ENCODE measurements at places on chromosomes 2 and 18.

DNA sequence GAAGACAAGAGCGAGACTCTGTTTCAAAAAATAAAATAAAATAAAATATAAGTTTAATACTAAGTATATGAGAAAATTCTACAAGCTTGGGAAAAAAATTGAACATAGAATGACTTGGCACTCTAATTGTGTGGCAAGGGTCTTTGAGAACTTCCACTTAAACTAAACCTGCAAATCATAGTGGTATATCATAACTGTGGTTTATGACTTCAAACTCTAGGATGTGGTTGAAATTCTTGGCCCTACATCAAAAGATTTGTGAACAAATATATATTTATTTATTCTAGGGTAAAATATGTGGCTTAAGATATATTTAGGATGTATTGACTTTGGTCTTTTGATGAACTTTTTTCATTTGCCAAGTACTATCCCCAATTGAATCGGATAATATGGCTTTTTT, 3.1 kb upstream of the FAM171B start:
- DNase-seq: no peak

DNA sequence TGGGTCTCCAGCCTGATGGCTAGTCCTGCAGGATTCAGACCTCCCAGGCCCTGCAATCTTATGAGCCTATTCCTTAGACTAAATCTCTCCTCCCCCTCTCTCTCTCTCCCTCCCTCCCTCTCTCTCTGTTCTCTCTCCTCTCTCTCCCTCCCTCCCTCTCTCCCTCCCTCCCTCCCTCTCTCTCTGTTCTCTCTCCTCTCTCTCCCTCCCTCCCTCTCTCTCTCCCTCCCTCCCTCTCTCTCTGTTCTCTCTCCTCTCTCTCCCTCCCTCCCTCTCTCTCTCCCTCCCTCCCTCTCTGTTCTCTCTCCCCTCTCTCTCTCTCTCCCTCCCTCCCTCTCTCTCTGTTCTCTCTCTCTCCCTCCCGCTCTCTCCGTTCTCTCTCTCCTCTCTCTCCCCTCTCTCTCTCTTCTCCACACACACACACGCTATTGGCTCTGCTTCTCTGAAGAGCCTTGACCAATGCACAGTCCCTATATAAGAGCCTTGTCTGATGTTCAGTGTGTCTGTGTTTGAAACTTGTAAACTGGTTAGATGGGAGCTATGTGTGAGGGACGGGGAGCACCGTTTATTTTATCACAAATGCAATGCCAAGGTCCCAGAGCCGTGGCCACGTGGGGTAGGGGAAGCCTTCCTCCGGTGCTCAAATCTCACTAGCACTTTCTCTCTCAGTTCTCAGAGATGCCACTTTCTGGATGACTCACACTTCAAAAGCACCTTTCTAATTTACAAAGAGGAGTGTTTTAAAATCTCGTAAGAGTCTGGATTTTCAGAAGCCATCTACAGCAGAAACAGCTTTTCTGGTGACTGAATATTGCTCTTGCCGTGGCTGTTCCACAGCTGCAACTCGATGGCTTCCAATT, 9.4 kb upstream of the PRLH start:
- DNase-seq: no peak

GRCh38 chr2:130319536-130319935, 23.2 kb upstream of the IMP4 start:
- DNase-seq: no peak

- DNase-seq: no peak
Observed at GRCh38 chr2:207497596-207497995, 32.2 kb upstream of the CREB1 start.

DNA sequence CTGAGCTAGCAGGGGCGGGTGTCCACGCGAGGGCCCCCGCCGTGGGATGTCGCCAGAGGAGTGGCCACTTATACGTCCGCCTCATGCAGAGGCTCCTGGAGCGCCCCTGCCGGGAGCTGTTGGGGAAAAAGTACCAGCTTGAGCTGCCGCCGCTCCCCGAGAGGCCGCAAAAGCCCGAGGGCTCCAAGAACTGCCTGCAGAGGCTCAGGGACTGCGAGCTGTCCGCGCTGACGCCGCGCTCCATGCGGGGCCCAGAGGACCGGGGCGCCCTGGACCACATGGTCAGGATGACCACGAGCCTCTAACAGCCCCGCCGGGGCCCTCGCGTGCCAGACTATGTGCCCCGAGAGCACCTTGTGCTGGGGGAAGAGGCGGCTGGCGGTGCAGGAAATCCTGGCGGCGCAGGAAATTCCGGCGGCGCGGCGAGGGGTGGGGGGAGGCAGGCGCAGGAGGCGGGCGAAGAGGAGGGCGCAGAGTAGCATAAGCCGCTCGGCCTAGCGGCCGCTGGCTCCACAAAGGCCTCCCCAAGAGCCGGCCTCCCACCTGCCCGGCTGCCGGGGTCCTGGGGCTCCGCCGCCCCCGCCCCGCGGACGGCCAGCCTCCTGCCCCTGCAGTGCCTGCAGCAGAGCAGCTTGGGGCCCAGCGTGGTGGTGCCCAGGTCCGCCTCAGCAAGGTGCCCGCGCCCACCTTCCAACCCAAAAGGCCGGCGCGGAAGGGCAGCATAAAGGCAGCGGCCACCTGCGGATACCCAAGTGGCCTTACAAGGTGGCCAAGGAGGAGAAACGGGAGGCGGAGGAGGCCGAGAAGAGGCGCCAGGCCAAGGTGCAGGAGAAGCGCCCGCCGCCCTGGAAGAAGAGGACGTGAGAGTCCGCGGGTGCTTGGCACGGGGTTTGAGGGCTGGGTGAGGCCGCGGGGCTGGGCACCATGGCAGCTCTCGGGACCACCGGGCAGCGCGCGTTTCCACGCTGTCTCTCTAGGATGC, 42.1 kb upstream of the TRIM43B start:
- peak; percentile 71 for DNase-seq

DNA sequence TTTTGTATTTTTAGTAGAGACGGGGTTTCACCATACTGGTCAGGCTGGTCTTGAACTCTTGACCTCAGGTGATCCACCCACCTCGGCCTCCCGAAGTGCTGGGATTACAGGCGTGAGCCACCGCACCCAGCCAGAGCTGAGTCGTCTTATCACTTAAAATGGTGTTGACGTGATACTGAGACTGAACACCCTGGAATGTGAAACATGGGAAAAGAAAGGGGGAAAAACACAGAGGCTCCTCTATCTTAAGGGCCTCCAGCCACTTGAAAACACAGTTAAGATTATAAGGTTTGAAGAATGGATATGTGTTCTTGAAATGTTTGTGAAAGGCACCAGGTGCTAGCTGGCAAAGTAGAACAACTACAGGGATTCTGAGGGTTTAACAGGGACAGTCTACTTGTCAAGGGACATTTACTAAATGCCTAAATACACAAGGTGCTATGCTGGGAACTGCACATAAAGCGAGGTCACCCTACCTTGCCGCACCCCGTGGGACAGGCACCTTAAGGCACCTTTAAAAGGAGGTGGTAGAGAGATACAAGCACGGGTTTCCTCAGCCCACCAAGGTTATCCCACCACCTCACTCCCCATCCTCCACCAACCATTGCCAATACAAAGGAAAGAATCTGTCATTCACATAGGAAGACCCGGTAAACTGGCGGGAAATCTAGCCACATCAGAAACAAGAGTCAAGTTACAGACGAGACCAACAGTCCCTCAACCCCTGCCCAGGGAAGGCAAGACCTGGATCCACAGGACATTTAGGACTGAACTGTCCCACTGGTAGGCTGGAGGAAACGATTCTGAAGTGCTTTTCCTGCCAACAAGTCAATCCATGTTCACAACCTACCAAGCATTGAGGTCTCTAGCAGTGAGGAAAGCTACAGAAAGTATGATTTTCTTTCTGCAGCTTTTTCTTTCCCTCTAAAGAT, 43.4 kb downstream of the STK39 start:
- DNase-seq: no peak

GRCh38 chr2:33142810-33143209, 196.1 kb downstream of the LTBP1 start:
- no peak for DNase-seq

DNA sequence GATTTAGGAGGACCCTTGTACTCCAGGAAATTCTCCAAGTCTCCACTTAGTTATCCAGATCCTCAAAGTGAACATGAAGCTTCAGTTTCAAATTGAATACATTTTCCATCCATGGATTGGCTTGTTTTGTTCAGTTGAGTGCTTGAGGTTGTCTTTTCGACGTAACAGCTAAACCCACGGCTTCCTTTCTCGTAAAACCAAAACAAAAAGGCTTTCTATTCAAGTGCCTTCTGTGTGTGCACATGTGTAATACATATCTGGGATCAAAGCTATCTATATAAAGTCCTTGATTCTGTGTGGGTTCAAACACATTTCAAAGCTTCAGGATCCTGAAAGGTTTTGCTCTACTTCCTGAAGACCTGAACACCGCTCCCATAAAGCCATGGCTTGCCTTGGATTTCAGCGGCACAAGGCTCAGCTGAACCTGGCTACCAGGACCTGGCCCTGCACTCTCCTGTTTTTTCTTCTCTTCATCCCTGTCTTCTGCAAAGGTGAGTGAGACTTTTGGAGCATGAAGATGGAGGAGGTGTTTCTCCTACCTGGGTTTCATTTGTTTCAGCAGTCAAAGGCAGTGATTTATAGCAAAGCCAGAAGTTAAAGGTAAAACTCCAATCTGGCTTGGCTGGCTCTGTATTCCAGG, at the start of gene CTLA4:
Gene CTLA4 (plus strand): TSS at position 211 of the 640 bp plus-strand sequence. CDS start 172 bp downstream, at position 383.
- no peak for DNase-seq

DNA sequence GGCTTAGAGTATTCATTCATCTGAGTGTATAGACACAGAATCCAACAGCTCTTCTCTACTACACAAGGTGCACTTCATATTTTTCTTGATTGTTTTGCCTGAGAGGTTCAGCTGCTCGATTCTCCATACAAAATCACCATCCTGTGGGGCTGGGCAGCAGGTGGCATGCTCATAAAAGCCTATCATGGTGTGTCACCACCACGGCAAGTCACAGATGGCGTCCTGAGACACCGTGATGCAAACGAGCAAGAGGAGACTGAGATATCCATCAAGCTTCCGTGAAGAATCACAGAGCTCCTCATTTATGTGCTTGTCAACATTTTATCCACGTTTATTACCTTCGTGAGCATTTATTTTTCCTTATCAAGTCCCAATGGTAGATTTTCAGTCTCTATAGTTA, 22.4 kb upstream of the NRP2 start:
- DNase-seq: no peak

DNA sequence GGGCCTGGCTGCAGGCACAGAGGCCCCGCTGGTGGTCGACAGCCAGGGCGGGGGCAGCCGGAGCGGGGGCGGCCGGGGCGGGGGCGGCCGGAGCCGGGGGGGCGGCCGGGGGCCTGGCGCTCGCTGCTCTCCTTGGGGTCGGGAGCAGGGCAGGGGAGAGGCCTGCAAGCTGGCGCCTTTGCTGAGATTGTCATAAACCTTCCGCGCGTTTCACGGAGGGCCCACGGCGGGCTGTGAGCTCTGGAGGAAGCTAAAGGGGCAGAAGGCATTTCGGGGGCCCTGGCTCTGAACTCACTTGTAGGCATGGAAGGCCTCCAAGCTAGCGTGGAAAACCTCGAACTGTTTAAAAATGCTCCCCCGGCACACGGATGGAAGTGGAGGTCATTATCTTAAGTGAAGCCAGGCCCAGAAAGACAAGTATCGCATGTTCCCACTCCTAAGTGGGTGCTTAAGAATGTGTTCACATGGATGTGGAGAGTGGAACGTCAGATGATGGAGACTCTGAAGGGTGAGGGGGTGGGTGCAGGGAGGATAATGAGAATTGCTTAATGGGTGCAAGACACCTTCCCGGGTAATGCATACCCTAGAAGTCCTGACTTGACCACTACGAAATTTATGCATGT, 629 bp downstream of the PRELID3A start:
- DNase-seq: no peak

GRCh38 chr2:169840747-169841142, 13.5 kb downstream of the UBR3 start:
- no peak for DNase-seq

Measured in HFFc6 (cell line).